ENCODE measurements at places on chromosomes 5 and 9.

DNA sequence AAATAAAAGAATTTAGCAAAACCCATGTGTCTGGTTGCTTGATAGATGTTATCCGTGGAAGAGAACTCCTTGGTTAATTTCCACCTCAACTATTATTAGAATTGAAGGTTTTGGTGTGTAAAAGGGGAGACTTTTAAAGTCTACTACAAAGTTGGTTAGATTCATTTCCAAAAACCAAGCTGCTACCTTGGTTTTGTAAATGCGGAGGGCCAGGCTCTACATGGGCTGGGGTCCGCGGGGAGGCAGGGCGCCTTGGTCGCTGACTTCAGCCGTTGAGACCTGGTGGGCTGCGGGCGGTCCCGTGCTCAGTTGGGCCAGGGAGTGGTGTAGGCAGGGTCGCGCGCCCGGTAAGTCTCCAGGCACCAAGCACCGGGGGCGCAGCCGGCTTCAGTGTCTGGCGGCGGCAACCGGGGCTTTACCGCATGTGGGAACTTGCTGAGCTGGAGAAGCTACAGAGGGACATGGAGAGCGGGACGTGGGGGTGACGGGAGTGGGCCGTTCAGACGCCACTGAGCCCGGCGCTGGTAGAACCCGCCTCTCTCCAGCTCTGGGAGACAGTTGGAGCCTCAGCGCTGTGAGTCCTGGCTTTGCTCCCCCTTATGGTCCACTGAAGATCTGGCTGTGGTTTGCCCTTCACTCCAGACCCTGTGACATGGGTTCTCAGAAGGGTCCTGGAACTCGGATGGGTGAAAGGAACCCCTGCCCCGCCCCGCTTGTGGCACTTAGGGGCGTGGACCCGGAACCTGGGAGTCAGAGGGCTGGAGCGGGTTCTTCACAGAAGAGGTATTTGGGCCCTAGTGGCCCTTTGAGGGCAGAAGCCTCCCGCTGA lies 11.8 kb downstream of the NR2F1 start:
- no peak for DNase-seq

DNA sequence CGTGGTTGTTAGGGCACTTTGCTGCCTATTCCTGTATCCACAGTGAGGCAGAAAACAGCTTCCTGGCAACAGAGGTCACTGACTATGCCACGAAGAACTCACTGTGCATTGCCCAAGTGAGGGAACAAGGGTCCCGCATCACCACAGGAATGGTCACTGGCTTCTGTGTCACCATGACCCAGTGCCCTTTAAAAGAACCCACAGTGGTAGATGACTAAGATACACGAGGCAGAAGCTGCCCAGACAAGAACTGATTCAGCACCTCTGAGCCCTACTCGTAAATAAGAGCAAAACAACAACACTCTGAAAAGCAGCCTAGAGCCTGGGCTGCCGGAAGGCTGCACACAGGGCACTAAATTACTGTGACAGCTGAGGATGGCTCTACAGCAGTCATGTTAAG lies 236.6 kb upstream of the RASEF start:
- DNase-seq = peak; percentile 31

- no peak for DNase-seq
These were observed 4.2 kb upstream of the DPM2 start for GRCh38 chr9:127941961-127942215.

DNA sequence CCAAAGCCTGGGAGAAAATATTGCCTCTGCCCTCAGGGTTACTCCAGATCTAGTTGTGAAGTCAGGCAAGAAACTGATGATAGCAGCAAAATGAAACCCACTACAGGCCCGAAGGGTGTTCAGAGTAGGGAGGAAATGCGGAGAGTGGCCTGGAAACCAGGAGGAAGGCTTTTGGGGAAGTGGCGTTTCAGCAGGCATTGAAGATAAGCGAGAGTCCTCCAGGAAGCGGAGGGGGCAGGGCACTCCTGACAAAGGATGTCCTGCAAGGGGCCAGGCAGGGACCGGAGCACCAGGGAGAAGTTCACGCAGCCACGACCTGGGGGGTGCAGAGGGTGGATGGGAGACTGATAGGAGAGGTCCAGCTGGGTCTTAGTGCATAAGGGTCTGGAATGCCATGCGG lies 7.8 kb upstream of the FOXI1 start:
- DNase-seq = peak; percentile 59

- DNase-seq = peak; percentile 30
These were observed 1.2 kb upstream of the F12 start for GRCh38 chr5:177410575-177410974.

DNA sequence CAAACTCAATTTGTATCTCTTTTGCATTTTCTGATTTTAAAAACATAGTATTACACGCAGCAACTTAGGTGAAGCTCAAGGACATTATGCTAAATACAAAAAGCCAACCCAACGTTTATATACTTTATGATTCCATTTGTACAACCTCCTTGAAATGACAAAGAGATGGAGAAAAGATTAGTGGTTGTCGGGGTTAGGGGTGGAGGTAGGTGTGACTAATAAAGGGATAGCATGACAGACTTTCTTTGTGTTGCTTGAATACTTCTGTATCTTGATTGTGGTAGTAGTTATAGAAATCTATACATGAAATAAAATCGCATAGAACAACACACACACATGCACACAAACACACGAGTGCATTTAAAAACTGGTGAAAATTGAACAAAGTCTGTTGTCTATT lies 42.5 kb upstream of the EFNA5 start:
- DNase-seq = no peak

Data from MV-4-11 (cell line).